Esophagus squamous epithelium (tissue), 5 donors: ENCODE measurements at places on chromosomes 12 and 14.

DNA sequence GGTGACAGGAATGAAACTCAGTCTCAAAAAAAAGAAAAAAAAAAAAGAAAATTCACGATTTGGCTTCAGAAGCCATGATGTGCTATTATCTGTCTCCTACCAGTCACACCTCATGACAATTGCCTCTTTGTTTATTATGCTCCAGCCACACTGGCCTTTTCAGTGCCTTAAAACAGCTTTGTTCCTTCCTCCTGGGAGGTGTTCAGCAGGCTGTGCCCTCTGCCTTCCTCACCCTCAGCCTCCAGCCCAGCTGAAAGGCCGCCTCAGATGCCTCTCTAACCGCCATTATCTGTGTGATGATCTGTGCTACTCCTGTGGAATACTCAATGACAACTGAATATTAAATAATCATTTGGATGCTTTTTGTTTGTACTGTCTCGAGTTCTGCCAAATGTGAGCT, 8.6 kb upstream of the ARPC3 start:
- no peak for DNase-seq

- no peak for DNase-seq
Measured at GRCh38 chr12:8958066-8958465, 8.6 kb upstream of the M6PR start.

GRCh38 chr12:96617178-96617577, 127.8 kb downstream of the CFAP54 start:
- no peak for DNase-seq

DNA sequence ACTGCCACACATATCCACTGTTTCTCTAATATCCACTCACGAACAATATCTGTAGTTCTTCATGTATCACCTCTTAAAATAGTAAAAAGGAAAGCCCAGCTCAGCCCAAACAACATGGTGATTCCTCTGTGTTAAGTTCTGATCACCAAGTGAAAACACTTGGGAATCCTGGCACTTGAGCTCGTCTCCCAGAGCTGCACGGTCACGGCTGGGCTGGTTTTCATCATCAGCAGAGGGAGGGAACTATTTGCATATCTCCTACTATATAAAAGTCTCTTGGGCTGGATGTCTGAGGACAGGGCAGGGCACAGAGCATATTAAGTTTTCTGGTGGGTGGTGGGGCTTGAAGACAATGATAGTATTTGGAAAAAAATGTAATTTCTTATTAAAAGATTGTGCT, 870.6 kb downstream of the TMEM121 start:
- DNase-seq: no peak

DNA sequence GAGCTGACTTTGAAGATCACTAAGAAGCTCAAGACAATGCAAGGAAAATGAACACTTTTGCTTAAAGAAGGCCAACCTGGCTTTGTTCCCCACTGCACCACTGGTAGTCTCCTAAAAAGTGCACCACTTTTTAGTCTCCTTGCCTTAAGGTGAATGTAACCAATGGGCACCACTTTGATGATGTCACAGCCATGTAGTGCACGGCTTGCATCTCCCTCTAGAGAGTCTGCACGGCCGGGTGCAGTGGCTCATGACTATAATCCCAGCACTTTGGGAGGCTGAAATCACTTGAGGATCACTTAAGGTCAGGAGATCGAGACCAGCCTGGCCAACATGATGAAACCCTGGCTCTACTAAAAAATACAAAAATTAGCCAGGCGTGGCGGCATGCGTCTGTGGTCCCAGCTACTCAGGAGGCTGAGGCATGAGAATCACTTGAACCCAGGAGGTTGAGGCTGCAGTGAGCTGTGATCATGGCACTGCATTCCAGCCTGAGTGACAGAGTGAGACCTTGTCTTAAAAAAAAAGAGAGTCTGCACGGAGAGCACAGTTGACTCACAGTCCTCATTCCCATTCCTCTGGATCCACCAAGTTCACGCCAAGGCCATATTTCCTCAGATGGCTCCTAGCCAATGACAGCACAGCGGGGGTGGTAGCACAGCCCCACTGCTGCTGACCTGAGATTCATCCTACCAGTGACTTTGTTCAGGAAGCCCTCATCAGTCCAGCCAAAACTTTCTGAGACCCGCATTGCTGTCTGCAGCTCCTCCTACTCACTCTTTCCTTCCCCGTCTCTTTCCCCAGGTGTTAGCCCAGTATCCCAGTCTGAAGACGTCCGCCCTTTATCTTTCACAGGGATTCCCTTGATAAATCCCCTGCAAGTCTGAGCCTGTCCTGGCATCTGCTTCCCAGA, 16.5 kb upstream of the IFT81 start:
- DNase-seq: no peak

- no peak for DNase-seq
Measured at GRCh38 chr14:92677087-92677668, 71.2 kb downstream of the LGMN start.

GRCh38 chr14:24785698-24786097, 151.7 kb upstream of the GZMB start:
- no peak for DNase-seq

DNA sequence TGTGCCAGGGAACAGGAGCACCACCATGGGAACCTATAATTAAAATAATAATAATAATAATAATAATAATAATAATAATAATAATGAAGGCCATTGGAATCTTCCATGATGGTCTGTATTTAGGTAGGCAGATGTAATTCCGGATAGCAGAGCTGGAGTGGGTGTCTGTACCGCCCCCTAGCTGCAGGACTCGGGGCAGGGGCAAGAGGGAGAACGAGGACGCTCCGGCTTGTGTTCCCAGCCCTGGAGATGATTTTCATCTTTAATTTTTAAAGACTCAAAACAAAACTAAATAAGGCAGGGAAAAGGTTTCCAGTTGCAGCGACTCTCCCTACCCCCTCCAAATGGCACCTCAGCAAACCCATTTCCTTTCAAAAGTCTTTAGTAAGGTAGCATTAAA, 501.1 kb downstream of the VRK1 start:
- no peak for DNase-seq

GRCh38 chr12:92110083-92110640, 35.5 kb downstream of the BTG1 start:
- no peak for DNase-seq

- DNase-seq: no peak
Measured at GRCh38 chr14:72894623-72895378, 900 bp upstream of the DPF3 start.

DNA sequence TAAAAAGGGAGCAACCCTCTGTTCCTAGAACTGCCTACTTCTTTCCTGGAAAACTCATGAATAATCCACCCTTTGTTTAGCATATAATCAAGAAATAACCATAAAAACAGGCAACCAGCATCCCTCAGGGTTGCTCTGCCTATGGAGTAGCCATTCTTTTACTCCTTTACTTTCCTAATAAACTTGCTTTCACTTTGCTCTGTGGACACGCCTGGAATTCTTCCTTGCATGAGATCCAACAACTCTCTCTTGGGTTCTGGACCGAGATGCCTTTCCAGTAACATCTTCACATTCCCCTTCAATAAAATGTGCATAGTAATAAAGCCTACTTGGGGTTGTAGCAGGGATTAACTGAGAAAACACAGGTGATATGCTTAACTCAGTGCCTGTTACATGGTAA, 286.4 kb upstream of the AMIGO2 start:
- DNase-seq: no peak

DNA sequence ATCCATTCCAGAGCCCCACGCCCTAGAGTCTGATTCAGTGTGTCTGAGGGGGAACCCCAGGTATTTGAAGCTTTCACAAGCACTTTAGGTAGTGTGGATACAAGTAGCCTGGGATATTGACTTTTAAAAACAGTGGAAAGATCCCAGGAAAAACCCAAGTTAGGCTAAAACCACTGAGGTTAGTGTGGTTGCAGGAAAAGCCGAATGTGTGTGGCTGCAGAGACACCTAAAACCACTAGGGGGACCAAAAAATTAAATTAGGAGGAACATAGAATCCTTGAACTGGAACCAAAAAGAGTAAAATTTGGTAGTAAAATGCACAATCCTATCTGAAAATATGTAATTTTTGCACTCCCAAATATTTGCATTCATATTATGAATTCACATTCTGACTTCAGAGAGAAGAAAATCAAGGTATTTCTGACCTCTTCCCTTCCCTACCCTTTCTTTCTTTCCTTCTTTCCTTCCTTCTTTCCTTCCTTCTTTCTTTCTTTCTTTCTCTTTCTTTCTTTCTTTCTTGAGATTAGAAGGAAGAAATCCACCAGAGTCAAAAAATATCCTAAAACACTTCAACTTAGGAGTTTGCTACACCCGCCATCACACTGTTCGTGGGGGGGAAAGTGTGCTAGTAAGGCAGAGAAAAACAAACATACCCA, 37.8 kb downstream of the SLCO1A2 start:
- DNase-seq: no peak

DNA sequence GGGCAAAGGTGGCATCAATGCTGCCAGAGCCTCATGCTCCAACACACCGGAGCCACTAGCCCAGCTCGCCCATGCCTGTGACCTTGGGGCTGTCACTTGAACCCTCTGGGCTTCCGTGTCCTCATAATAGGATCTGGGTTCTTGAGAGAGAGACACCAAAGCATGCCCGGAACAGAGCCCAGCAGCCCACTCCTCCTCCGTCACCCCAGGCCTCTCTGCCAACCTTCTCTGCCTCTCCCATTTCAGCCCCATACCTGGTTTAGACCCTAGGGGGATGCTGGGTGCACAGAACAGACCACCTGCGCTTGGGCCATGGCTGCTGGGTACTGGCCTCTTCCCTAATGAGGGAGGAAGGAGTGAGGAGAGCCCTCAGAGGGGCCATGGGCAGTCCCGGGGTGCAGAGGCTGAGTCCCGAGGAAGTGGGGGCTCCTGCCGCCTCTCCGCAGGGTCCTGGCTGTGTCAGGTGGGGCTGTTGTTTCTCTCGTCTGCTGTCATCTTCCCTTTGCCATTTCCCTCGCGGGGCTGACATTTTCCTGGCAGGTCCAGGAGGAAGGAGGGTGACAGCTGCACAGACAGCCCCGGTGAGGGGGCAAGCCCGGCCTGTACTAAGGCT, 172.4 kb upstream of the RTL1 start:
- DNase-seq: no peak

DNA sequence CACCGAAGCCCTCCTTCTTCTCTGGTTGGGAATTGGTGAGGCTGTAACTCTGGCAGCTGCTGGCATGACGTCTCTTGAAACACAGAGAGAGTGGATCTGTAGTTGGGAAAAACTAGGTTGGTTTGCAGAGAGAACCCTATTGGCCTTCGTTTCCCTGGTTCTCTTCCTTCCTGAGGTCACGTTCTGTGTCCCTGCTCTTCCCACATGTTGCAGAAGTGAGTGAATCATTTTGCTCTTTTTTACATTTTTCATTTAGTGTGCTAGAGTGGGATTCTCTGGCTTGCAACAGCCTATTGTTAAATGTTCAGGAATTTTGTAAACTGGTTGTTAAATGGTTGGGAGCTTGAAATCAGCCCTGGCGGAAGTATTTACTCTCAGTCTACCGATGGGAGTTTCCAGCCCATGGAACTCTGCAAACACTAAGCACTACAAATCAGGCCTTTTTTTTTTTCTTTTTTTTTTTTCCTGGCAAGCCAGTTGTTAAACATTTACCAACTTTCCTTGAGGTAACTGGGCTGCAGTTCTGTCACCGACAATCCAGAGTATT, 26.8 kb upstream of the CKAP4 start:
- no peak for DNase-seq

DNA sequence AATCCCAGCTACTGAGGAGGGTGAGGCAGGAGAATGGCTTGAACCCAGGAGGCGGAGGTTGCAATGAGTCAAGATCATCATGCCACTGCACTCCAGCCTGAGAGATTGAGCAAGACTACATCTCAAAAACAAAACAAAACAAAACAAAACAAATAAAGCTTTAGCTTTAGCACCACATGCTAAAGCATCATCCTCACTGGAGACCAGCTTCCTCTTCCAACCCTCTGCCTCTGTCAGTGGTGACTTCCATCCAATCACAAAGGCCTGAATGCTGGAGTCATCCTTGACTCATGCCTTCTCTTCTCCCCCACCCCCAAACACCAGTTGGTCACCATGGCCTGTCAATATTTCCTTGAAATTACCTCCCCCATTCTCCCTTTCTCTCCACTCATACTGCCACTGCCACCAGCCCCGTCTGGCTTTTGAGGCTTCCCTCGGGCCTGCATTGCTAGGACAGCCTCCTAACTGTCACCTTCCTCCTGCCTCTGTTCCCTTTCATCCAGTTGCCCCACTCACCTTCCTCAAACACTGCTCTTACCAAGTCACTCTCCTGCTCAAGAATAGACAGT, 1.4 kb downstream of the ZNF385A start:
- no peak for DNase-seq

GRCh38 chr12:14999695-15000365, 27.0 kb downstream of the PDE6H start:
- no peak for DNase-seq

DNA sequence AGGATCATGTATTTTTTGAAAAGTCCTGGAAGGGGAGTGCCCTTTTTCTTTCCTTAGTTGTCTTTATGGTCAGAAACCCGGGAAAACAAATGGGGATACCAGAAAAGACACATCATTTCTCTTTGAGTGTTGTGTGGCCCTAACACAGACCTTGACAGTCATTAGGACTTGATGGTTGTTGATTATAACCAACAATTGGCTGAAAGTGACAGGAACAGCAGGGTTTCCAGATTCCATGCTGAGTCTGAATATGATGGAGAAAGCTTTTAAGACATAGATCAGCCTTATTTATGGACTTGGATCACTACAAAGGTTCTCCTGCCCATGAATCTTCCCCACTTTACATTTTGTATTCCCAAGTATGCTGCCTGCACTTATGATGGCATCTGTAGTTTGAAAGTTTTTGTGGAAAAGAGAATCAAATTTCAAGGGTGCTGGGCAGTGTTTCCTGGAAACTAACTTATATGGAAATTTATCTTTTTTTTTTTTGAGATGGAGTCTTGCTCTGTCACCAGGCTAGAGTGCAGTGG, 30.4 kb downstream of the POLR3B start:
- DNase-seq: no peak

DNA sequence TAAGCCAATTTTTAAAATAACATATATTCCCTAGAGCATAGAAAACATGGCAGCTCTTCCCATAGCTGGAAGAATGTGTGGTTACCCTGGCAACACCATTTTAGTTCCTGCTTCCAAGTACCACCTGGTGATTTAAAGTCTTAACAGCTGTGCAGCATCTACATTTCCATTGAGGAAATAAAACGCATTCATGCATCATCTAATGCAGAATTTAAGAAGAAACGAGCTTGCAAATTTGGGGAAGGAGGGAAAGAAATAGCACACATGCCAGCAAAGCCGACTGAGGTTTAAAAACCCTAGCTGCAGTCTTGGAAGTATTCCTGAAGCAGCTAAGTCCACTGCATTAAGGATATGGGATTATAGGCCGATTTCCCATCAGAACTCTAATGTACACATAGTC, 22.8 kb upstream of the SLC38A2 start:
- no peak for DNase-seq

GRCh38 chr14:33273978-33274377, 335.3 kb downstream of the NPAS3 start:
- no peak for DNase-seq

- DNase-seq: no peak
Measured at GRCh38 chr12:93229494-93230325, 148.0 kb upstream of the NUDT4 start.

- DNase-seq: no peak
Measured at GRCh38 chr12:111605911-111606766, 7.0 kb upstream of the ATXN2 start.
